ENCODE measurements at places on chromosomes 2 and 18.

DNA sequence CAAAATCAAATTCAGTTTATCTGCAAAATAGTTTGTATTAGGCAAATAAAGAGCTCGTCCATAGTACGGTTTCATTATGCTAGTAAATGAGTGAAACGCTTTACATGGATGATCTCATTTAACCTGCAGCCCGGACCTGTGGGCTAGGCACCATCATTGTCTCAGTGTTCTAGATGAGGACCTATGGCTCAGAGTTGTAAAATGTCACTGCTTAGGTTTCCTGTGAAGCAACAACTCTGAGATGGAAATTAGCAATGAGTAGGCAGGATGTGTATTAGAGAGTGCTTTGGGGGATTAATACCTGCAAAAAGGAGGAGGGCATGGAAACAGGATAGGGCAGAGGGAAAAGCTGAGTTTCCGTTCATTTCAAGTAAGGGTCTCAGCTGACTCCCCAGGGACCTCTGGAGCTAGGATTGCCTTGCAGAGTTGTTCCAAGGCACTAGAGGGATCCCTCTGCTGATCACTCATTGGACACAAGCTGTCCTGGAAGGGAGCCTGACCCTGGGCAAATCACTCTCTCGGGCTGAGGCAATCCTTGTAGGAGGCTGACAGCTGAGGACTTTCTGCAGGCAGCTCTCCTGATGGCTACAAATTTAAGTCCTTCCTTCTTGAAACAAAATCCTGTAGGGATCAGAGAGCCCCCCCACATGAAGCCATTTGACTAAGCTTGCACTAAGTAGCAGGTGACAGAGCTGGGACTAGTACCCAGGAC is 58.8 kb upstream of the SIX2 start:
- no peaks in the 10 kb centered on the region for H3K36me3 ChIP-seq
- peaks cover 17% of the 10 kb centered on the region for H3K27me3 ChIP-seq
- no peak overlapping the region for H3K27ac ChIP-seq
- peaks cover 13% of the 10 kb centered on the region for H3K4me1 ChIP-seq

DNA sequence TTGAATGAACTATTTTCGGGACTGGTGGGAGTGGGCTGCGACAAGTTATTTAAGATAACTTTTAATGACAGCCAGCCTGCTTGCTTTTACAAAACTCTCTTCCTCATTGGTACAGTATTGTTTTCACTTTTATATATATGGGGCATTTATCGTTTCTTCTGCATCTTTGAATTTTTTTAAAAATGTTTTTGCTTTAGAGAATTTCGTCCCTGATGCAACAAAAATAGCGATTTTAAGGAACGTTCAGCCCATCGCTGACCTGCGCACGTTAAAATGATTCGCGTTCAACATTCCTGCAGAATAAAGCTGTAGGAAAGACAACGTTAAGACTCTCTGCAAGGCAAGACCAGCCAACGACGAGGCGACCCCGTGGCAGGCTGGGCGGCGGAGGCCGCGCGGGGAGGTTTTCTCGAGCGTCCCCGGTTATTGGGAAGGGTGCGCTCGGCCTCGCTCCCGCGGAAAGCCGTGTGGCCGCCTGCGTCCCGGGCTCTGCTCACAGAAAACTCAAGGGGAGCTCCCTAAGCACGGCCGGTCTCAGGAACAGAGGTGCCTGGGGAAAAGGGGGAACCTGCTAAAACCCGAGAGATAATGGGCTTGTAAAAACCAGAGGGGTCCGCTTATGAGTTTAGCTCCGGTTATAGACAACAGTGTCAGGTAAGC is 3.0 kb downstream of the PAX8 start:
- peaks cover 97% of the 10 kb centered on the region for H3K27me3 ChIP-seq
- H3K4me3 ChIP-seq: no peak overlapping the region
- H3K4me1 ChIP-seq: peaks cover 1% of the 10 kb centered on the region
- no peaks in the 10 kb centered on the region for H3K36me3 ChIP-seq
- H3K27ac ChIP-seq: no peak overlapping the region

DNA sequence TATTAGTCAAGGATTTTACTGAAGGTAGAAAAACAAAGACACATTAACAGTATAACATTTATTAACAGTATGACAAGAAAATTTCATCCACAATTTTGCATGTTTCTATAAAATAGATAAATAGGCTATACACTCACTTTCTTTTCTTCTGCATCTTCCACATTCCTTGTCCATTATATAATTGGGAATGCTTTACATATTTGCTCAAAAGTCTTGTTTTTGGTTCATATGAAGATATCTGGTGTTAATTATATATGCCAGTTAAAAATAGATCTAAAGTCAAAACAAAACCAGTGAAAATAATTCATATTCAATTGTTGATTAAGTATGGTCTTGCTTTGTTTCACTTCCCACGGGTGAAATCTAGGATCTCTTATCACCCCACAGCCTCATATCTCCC is 53.4 kb downstream of the SERPINB7 start:
- H3K4me1 ChIP-seq: peaks cover under 1% of the 10 kb centered on the region
- H3K27me3 ChIP-seq: no peaks in the 10 kb centered on the region
- H3K36me3 ChIP-seq: no peaks in the 10 kb centered on the region
- DNase-seq: no peak

- no peaks in the 10 kb centered on the region for H3K27me3 ChIP-seq
- peaks cover 5% of the 10 kb centered on the region for H3K4me1 ChIP-seq
- peaks cover 4% of the 10 kb centered on the region for H3K36me3 ChIP-seq
These were observed 2.2 kb downstream of the MPP4 start for GRCh38 chr2:201696151-201696659.

GRCh38 chr2:151796774-151797173 is 31.4 kb downstream of the ARL5A start:
- no peak overlapping the region for H3K4me3 ChIP-seq
- H3K27ac ChIP-seq: peak overlapping the region; percentile 22
- H3K27me3 ChIP-seq: no peaks in the 10 kb centered on the region
- DNase-seq: no peak

DNA sequence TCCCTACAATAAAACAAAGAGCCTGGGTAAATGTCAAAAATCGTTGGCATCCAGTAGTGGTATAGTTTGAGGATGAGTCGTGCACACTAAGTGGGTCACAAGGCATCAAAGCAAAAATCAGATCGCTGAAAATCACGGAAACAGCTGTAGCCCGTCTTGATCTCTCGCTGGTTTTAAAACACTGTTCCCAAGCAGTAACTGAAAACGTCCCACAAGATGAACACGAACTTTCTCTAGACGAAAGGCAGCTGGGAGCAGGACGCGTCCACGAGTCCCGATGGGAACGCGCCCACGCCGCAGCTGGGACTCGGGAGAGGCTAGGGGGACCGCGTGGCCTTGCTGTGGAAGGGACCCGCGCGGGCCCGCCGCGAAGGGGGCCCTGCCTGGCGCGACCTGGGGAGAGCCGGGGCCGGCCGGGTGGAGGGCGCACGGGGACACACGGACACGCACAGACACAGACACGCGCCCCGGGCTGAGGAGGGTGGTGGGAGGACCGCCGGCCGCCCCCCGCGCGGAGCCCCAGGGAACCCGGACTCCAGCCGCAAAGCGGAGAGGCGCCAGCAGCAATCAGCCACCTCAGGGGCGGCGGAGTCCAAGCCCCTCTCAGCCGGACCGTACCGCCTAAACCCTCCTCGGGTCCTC is 651 bp downstream of the STK17B start:
- peak overlapping the region; percentile 95 for H3K27ac ChIP-seq
- peaks cover 29% of the 10 kb centered on the region for H3K27me3 ChIP-seq
- peaks cover 5% of the 10 kb centered on the region for H3K4me1 ChIP-seq
- H3K36me3 ChIP-seq: no peaks in the 10 kb centered on the region
- no peak for DNase-seq

DNA sequence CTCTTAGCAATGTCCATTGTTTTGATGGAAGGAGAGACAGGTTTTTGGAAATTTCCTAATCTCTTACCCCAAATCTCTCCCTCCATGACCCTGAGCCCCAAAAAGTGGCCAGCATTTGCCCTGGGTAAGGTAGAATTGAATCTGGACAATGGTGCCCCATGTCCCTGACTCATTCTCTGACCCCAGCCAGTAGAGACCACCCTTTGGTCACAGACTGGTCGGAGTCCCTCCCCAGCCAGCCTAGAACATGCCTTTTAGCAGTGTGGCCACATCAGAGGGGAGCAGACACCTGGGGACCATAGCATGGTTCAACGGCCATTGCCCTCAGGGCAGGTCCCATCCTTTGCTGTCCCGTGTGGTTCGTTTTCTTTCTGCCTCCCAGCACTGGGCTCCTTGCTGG is 6.5 kb upstream of the NT5DC4 start:
- no peak for DNase-seq
- H3K4me3 ChIP-seq: no peak overlapping the region
- no peaks in the 10 kb centered on the region for H3K4me1 ChIP-seq
- peaks cover 25% of the 10 kb centered on the region for H3K27me3 ChIP-seq
- no peaks in the 10 kb centered on the region for H3K36me3 ChIP-seq

- no peak overlapping the region for H3K27ac ChIP-seq
- no peaks in the 10 kb centered on the region for H3K36me3 ChIP-seq
- no peak overlapping the region for H3K4me3 ChIP-seq
- H3K27me3 ChIP-seq: no peaks in the 10 kb centered on the region
- peaks cover 2% of the 10 kb centered on the region for H3K4me1 ChIP-seq
- no peak for DNase-seq
These were observed 331.1 kb downstream of the GULP1 start for GRCh38 chr2:188622601-188623260.

GRCh38 chr2:64617631-64618151 is 36.0 kb downstream of the SERTAD2 start:
- H3K36me3 ChIP-seq: no peaks in the 10 kb centered on the region
- no peak overlapping the region for H3K4me3 ChIP-seq
- H3K27ac ChIP-seq: no peak overlapping the region
- no peaks in the 10 kb centered on the region for H3K27me3 ChIP-seq

- DNase-seq: no peak
- no peaks in the 10 kb centered on the region for H3K36me3 ChIP-seq
- no peak overlapping the region for H3K4me3 ChIP-seq
- H3K4me1 ChIP-seq: peaks cover 2% of the 10 kb centered on the region
- peak overlapping the region; percentile 44 for H3K27ac ChIP-seq
These were observed 69.5 kb downstream of the BIN1 start for GRCh38 chr2:127037476-127037875.
